COR-L47 (cell line): ENCODE measurements at places on chromosomes 5 and 9.

DNA sequence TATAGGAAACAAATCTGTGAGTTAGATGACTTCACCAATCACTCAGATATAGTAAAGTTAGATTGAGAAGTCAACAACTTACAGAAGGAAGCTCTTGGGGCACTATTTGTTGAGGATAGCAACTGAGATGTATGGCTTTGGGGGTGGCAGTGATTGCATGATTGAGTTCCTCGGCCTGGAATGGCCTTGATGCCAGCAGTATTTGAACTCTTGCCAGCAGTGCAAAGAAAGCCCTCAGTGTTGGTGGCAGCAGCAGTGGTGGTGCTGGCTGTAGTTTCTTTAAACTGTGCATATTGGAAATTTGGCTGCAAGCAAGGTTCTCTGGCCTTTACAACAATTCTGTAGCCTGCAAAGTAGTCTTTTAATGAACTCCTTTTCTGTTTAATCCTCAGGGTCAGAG is 41.4 kb upstream of the PJA2 start:
- DNase-seq = no peak

DNA sequence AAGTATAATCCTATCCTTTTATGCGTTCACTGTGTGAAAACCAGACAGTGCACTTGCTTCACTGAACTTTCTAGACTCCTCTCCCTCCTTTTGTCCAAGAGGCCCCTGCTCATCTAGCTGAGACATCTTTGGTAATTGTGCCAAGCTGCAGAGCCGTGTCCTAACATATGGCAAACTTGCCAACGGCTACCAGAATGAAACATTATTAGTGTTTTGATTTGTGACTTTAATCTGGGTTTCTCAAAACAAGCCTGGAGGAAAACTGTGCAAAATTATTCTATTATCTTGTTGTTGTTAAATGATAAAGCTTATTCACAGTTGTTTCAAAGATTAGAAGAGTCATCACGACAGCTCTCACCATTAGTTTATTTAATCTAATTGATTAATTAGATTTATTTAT is 79.0 kb upstream of the RETREG1 start:
- DNase-seq = no peak

DNA sequence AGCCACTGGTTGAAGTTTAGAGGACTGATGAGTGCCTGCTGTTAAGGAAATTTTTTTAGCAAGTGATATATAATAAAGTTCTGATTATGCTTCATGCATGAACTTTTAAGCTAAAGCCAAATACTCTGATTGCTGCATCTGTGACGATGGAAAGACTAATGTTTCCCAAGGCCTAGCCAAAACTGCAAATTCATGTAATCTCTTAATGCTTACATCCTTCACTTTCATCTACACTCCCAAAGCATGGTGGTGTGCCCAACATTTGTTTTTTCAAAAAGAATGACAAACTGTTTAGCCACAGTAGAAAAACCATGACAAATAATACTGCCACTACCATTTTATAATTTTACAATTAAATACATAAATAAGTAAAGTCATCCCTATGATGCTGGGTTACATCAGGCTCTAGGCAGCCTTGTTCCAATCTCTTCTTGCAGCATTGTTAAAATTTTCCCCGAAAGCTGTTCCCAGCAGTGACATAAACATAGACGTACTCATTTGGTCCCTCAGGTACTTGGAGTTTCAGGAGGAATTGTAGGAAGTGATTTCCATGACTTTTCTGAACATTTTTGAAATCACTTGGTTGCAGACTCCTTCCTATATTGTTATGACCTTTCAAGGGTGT is 625.3 kb upstream of the DMAC1 start:
- no peak for DNase-seq

DNA sequence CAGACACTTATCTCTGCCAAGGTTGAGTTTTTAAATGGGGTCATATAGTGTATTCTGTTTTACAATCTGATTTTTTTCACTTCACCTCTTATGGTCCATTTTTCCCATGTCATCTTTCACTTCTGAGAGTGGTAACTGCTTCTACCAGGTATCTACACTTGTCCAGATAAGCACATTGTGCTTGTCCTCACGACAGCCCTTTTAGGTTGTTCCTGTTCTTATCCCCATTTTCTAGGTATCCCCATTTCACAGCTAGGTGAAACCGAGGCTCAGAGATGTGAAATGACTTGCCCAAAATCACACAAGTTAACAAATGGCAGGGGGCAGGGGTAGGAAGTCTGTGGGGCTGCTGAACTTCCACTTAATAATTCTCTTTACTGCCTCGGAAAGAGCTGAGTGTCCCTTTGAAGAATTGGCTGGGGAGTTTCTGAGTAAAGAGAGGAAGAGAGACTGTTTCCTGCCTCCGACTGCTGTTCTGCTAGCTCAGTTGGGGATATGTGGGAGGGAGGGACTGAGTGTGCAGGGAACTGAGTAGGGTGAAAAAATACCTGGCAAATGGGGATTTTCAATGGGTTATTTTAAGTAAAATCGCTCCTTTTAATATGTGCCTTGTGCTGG is 255.4 kb downstream of the GRIA1 start:
- no peak for DNase-seq

GRCh38 chr5:119011186-119011585 is 22.8 kb upstream of the DTWD2 start:
- no peak for DNase-seq

GRCh38 chr9:79193001-79193400 is 378.8 kb upstream of the TLE4 start:
- DNase-seq = no peak
